ENCODE measurements at places on chromosomes 7 and 10.

DNA sequence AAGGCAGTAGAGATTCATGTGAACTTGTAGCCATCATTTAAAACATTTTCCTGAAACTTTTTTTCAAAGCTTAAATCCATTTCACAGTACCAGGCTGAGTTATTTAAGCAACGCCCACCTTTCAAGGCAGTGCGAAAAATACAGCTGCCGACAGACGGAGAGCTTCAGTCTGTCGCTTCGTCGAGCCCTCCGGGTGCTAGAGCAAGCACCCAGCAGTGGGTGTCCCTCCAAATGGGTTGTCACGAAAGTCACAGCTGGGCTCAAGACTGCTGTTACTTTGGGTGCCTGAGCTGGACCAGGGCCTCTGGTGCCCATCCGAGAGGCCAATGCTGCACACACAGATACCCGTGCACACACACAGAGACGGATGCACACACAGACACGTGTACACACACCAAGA lies 135.6 kb downstream of the TCERG1L start:
- DNase-seq, result no peak

- peak; percentile 79 for DNase-seq
These were observed at the start of the genes TUBGCP2 and ZNF511 for GRCh38 chr10:133308421-133309099. TUBGCP2 (minus strand) TSS chr10:133308872; CDS start chr10:133302941, 5,931 bp downstream. ZNF511 (plus strand) TSS chr10:133308914; CDS start chr10:133308944, 30 bp downstream.

DNA sequence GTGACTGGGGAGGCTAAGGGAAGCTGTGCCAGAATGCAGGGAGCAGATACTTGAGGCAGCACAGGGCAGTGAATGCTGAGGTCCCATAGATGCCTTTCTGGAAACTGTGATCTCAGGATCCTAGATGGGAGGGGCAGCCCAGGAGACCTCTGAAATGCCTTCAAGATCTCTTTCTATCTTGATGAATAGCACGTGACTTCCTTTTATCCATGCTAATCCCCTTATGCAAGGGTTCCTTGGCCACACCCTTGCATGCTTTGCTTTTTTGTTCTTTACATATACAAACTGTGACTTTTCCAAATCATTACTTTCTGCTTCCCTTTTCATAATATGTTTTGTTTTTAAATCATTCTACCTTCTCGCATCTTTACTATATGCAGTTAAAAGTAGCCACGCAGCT lies 14.7 kb downstream of the ATRNL1 start:
- no peak for DNase-seq

- no peak for DNase-seq
These were observed 89.0 kb downstream of the PHTF2 start for GRCh38 chr7:77887567-77887966.

- no peak for DNase-seq
These were observed 42.2 kb upstream of the GSDME start for GRCh38 chr7:24799506-24799905.

DNA sequence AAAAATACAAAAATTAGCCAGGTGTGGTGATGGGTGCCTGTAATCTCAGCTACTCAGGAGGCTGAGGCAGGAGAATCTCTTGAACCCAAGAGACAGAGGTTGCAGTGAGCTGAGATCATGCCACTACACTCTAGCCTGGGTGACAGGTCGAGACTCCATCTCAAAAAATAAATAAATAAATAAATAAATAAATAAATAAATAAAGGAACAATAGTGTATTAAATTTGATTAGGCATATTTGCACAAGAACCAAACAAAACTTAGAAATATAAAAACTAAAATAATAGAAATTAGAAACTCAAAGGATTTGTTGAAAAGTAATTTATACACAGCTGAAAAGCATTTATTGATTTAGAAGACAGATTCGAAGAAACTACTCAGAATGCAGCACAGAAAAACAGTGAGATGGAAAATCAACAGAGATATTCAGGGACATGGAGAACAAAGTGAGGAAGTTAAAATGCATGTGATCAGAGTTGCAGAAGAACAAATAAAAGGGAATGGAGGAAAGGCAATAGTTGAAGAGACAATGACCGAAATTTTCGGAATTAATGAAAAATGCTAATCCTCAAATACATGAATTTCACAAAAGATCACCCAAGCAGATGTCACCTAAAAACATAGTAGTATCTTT lies 17.7 kb downstream of the IFIT3 start:
- no peak for DNase-seq

GRCh38 chr7:50791938-50792341 lies 9.2 kb upstream of the GRB10 start:
- no peak for DNase-seq

GRCh38 chr10:69262292-69262751 lies 16.0 kb upstream of the HK1 start:
- DNase-seq, result peak; percentile 14

- DNase-seq, result no peak
These were observed 312.8 kb downstream of the PHTF2 start for GRCh38 chr7:78111386-78111785.

Measured in GM18507 (cell line).